ENCODE measurements at places on chromosomes 6 and 20. TPM values are rescaled to one million over a fixed set of nuclear protein-coding genes. Genes with fewer than 3 reads are reported as not detected.

DNA sequence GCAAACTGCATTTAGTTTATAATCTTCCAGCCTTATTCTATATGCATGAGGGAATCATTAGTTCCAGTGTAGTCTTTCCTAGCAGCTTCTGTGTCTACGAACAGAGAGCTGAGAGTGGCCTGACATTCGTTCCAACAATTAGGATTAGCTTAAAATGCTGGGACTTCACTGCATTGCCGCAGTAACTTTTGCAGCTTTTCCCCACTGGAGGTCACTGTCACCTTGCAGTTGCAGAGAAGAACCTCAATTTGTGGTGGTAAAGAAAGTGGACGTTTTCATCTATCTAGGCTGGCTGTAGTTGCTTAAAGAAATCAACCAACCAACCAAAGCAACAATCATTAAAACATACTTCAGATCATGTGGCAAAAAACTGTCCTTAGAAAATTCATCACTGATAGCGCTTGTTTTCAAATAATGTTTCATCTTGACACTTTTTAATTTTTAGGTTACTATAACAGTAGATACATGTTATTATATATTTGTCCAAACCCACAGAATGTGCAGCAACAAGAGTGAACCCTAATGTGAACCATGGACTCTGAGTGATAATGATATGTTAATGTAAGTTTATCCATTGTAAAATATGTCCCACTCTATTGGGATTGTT, 12.2 kb downstream of the MYLK4 start:
- DNase-seq: peak; percentile 63
- H3K4me1 ChIP-seq: peaks cover 18% of the 10 kb centered on the region

Gene OR2J3
- total RNA-seq: not detected

Gene SLCO4A1
- total RNA-seq: 13.3 TPM

Gene PDE7B
- not detected for total RNA-seq

GRCh38 chr6:166032366-166033200, 135.1 kb downstream of the TBXT start:
- H3K4me1 ChIP-seq: peaks cover 26% of the 10 kb centered on the region
- no peak for DNase-seq
- H3K27ac ChIP-seq: no peak overlapping the region
- no peaks in the 10 kb centered on the region for H3K27me3 ChIP-seq

DNA sequence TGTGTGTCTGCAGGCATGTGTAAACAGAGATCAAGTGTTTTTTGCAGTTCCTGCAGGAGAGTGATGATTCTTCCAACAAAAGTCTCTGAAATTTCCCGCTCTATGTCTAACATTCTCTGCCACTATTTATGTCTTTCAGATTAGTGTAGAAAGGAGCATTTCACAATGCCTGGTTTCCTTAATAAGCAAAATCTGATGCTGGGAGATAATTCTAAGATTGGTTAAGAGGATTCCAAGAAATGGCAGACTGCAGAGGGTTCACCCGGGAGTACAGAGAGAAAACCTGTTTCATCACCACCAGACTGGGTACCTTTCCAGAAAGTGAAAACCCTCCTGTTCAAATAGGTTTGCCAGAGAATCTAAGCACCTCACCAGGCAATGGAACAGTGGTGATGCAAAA, 62.7 kb downstream of the FOXC1 start:
- no peak overlapping the region for H3K4me3 ChIP-seq
- peaks cover 15% of the 10 kb centered on the region for H3K4me1 ChIP-seq
- no peaks in the 10 kb centered on the region for H3K36me3 ChIP-seq
- no peak for DNase-seq

Gene CTAGE9
- total RNA-seq: not detected

DNA sequence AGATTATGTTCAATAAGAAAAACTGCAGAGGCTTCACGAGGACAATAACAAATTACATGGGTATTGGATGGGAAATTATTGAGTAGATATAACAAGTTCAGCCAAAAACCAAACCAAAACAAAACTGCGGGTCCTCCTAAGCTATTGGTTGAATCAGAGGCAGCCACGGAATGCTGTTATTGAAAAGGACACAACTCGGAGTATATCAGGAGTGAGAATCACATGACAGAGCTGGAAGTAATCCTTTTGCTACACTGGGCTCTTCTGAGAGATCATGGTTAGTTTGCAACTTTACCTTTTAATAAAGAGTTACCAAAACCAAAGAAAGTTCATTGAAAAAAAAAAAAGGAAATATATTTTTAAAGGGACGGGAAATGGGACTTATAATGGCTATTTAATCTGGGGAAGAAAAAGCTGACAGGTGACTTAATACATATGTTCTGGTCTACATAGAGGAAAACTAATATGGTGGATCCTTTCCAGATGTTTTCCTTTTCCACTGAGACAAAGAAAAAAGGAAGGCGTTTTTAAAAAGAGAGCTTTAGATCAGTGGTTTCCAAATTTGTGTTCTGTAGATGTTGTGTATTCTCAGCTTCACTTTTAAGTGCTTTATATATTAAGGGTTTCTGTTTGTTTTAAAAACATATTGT, 6.9 kb upstream of the CITED2 start:
- H3K27me3 ChIP-seq: no peaks in the 10 kb centered on the region
- H3K4me3 ChIP-seq: no peak overlapping the region

DNA sequence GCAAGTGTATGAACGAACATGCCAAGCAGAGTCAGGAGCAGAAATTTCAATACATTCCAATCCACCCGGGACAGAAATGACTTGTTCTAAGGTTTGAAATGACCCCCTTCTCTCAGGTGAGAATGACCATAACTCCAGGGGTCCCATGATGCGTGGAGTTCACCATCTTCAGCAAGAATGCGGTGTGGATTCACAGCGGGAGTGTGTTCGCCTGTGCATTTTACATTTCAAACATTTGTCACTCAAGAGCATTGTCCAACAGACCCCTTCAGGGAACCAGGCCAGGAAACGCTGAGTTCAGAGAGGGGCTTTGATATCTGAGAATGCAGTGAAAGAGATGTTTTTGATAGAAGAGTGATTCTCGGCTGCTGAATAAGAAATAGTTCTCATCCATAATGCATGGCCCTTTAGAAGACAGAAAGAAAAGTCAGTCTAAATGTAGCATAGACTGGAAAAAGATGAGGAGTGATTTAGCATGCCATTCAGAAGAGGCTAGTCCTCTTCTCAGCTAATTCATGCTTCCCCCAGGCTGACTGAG, 200.3 kb upstream of the KCNG1 start:
- DNase-seq: no peak
- H3K4me1 ChIP-seq: no peaks in the 10 kb centered on the region
- no peaks in the 10 kb centered on the region for H3K36me3 ChIP-seq
- H3K4me3 ChIP-seq: no peak overlapping the region
- H3K27ac ChIP-seq: no peak overlapping the region
- peaks cover 7% of the 10 kb centered on the region for H3K27me3 ChIP-seq

- H3K4me3 ChIP-seq: no peak overlapping the region
- H3K27ac ChIP-seq: no peak overlapping the region
- H3K27me3 ChIP-seq: peaks cover 7% of the 10 kb centered on the region
- no peaks in the 10 kb centered on the region for H3K4me1 ChIP-seq
These were observed 168.7 kb upstream of the LRFN2 start for GRCh38 chr6:40755749-40756452.

Gene BPIFB2
- total RNA-seq: not detected

Gene CST2
- total RNA-seq: not detected

GRCh38 chr6:139257291-139257690, 34.5 kb downstream of the TXLNB start:
- no peaks in the 10 kb centered on the region for H3K36me3 ChIP-seq
- H3K4me3 ChIP-seq: no peak overlapping the region

DNA sequence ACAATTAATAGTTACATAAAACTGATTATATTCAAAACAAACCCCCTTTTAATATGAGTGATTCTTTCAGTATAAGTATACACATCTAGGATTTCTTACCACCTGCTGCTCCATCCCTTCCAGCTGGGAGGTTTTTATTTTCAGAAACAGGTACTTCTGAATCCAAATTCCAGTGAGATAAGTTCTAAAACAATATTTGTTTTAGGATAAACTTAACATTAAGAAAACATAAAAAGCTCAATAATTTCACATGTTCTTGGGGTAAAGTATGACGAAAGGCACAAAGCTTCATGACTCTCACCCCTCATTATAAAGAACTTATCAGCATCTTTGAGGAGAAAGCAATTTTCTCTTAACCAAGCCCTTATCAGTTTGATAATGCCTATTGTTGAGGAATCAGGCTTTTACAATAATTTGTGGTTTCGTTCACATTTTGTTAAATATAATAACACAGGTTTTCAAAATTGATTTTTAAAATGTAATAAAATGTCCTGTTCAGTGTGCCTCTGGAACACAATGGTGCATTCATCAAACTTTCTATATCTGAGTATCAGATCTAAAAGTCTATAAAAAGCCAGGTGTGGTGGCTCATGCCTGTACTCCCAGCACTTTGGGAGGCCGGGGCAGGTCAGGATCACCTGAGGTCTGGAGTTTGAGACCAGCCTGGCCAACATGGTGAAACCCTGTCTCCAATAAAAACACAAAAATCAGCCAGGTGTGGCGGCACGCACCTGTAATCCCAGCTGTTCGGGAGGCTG, 4.3 kb downstream of the FAM217A start:
- no peaks in the 10 kb centered on the region for H3K36me3 ChIP-seq
- no peak overlapping the region for H3K4me3 ChIP-seq
- no peaks in the 10 kb centered on the region for H3K27me3 ChIP-seq
- H3K4me1 ChIP-seq: no peaks in the 10 kb centered on the region
- no peak for DNase-seq

Gene HCK
- not detected for total RNA-seq

GRCh38 chr6:167093922-167094432, 28.9 kb upstream of the CCR6 start:
- no peak overlapping the region for H3K27ac ChIP-seq
- H3K36me3 ChIP-seq: no peaks in the 10 kb centered on the region
- H3K27me3 ChIP-seq: no peaks in the 10 kb centered on the region

DNA sequence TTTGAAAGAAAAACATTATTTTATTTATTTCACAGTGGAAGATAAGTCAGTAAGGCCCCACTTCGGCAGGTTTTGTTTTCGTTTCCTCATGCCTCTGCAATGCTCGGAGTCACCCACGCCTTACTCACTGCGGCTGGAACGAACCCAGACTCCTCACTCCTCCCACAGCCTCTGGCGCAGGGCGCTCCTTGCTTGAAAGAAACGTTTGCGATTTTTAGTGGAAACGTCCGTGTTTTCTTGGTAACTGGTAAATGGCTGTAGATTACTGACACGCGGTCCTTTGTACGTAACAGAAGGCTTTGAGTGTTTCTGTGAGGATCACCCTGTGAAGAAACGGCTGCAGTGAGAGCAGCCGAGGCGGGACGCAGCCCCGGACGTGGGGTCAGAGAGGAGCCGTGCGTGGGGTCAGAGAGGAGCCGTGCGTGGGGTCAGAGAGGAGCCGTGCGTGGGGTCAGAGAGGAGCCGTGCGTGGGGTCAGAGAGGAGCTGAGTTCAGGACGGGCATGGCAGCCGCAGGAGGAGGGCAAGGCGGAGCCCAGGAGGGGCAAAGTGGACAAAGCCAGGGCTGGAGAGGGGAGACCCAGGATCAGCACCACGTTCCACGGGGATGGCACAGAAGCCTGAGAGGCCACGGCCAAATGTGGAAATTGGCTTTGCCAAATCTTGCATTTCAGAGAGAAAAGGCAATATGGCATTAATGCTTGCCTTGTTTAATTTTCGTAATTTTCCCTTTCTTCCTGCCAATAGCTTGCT, 198.6 kb upstream of the THBS2 start:
- H3K36me3 ChIP-seq: no peaks in the 10 kb centered on the region
- peak overlapping the region; percentile 22 for H3K4me3 ChIP-seq
- peak overlapping the region; percentile 75 for H3K27ac ChIP-seq
- peaks cover 40% of the 10 kb centered on the region for H3K4me1 ChIP-seq
- DNase-seq: peak; percentile 84

Gene ATXN1
- 20.8 TPM for total RNA-seq

Gene POM121L2
- total RNA-seq: not detected

- no peak overlapping the region for H3K4me3 ChIP-seq
- peaks cover 64% of the 10 kb centered on the region for H3K27me3 ChIP-seq
- H3K4me1 ChIP-seq: no peaks in the 10 kb centered on the region
- no peak overlapping the region for H3K27ac ChIP-seq
- H3K36me3 ChIP-seq: no peaks in the 10 kb centered on the region
These were observed 71.1 kb upstream of the BLCAP start for GRCh38 chr20:37598575-37599342.

Gene TTK
- total RNA-seq: 112 TPM

GRCh38 chr6:139905404-139906052, 531.1 kb upstream of the CITED2 start:
- H3K27me3 ChIP-seq: no peaks in the 10 kb centered on the region
- DNase-seq: no peak
- no peaks in the 10 kb centered on the region for H3K4me1 ChIP-seq
- H3K36me3 ChIP-seq: no peaks in the 10 kb centered on the region
- no peak overlapping the region for H3K27ac ChIP-seq

- no peaks in the 10 kb centered on the region for H3K27me3 ChIP-seq
- H3K4me1 ChIP-seq: peaks cover 11% of the 10 kb centered on the region
- H3K27ac ChIP-seq: no peak overlapping the region
- DNase-seq: no peak
These were observed 49.6 kb downstream of the SLC2A12 start for GRCh38 chr6:134002821-134003220.

- H3K27ac ChIP-seq: no peak overlapping the region
- H3K36me3 ChIP-seq: no peaks in the 10 kb centered on the region
These were observed 253.4 kb downstream of the PHACTR1 start for GRCh38 chr6:12969966-12970365.

GRCh38 chr20:62761759-62762131, 34.5 kb upstream of the MRGBP start:
- no peak overlapping the region for H3K4me3 ChIP-seq
- H3K27ac ChIP-seq: no peak overlapping the region
- H3K27me3 ChIP-seq: peaks cover 42% of the 10 kb centered on the region
- H3K36me3 ChIP-seq: no peaks in the 10 kb centered on the region
- DNase-seq: no peak
- no peaks in the 10 kb centered on the region for H3K4me1 ChIP-seq

- H3K27me3 ChIP-seq: no peaks in the 10 kb centered on the region
- no peaks in the 10 kb centered on the region for H3K36me3 ChIP-seq
- DNase-seq: no peak
- H3K27ac ChIP-seq: no peak overlapping the region
- no peak overlapping the region for H3K4me3 ChIP-seq
These were observed 265.9 kb downstream of the COL12A1 start for GRCh38 chr6:74939721-74940620.

Gene ADIG
- not detected for total RNA-seq

Gene RTEL1
- total RNA-seq: 11.0 TPM

Gene VSX1
- total RNA-seq: not detected

DNA sequence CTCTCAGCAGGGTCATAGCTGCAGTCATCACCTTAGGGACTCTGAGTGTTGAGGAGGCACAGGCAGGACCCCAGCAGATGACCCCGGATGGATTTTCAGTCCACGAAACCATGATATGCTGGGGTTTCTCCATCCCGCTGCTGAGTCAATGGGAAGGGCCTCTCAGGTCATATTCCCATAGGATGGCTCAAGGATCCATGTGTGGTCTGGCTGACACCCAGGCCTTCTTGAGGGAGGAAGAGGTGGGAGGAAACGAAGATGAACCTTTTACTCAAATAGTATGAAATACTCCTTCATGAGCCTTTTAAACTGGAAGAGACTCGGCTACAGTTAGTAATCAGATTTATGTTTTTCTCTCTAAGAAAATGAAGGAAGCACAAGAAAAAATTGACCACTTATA, 10.3 kb upstream of the RALY start:
- no peaks in the 10 kb centered on the region for H3K36me3 ChIP-seq
- DNase-seq: no peak
- no peaks in the 10 kb centered on the region for H3K4me1 ChIP-seq

Gene NEURL2
- total RNA-seq: 2.7 TPM

Gene NKAIN4
- total RNA-seq: not detected

- H3K4me3 ChIP-seq: no peak overlapping the region
- DNase-seq: no peak
- no peaks in the 10 kb centered on the region for H3K36me3 ChIP-seq
- 0 out of 2 replicates have a peak, but pooled peaks cover 3% of the 10 kb centered on the region for H3K27me3 ChIP-seq
- H3K27ac ChIP-seq: no peak overlapping the region
- H3K4me1 ChIP-seq: no peaks in the 10 kb centered on the region
These were observed 139.9 kb downstream of the CCDC170 start for GRCh38 chr6:151633526-151634335.

All from SJSA1 (cell line).